ENCODE measurements at places on chromosomes 2 and 18. TPM values are rescaled to one million over a fixed set of nuclear protein-coding genes. Genes with fewer than 3 reads are reported as not detected.

DNA sequence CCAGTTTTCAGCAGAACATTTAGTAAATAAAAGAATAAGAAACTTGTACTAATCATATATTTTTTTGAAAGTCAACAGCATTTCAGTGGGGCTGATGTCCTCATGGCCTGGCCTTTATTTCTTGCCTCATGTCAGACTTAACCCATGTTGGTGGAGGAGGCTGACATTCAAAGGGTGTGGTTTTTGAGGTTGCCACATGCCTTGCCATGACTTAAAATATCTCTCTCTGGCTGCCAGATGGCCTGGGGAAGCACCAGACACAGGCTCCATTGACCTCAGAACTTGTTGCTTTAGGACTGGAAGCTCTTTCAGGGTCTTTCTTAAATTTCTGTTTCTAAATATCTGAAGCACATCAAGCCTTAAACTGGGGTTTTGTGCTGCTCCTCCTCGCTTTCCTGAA, 32.5 kb upstream of the CD28 start:
- no peak for DNase-seq

- no peak for DNase-seq
Measured at GRCh38 chr18:45081566-45082181, 401.0 kb downstream of the SETBP1 start.

GRCh38 chr2:237666606-237667005, 39.2 kb downstream of the LRRFIP1 start:
- DNase-seq, result no peak

- no peak for DNase-seq
Measured at GRCh38 chr2:54099370-54099769, 16.0 kb upstream of the ACYP2 start.

DNA sequence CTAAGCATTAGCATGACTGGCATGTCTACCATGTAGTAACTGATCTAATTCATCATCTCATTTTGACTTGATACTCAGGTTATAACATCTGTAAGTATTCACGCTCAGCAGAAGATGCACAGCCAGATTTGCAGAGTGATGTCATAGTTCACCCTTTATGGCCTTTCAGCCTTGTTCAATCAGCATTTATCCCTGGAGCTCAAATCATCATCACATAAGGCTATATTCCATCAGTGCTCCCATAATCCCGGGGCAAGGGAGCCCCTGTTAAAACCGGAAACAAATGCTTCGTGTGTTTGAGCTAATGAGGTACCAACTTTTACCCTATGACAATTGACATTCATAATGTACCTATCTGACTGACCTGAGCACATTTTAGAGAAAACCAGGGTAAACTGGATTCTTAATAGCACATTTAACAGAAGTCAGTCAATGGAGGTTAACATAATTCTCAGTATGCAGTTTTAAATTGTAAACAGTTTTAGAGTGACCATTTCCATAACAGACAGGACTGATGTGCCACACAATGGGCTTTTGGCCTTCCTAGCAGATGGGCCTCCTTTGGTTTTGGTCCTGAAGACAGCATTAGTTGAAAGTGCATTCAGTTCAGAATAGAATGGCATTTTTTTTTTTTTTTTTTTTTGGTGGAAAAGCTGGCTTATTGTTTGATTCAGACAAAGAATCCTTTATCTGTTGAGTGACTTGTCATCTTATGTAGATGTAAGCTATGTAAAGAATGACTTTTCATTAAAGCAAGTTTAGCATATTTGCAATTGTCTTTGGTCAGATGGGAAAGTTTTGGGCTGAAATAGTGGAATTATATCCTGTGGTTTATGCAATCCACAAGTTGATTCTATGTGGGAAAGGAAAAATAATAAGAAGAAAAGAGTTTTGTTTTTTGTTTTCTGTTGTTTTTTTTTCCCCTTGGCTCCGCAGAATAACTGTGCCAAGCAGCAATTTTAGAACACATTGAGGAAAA, 866.0 kb upstream of the ACVR2A start:
- DNase-seq, result no peak

DNA sequence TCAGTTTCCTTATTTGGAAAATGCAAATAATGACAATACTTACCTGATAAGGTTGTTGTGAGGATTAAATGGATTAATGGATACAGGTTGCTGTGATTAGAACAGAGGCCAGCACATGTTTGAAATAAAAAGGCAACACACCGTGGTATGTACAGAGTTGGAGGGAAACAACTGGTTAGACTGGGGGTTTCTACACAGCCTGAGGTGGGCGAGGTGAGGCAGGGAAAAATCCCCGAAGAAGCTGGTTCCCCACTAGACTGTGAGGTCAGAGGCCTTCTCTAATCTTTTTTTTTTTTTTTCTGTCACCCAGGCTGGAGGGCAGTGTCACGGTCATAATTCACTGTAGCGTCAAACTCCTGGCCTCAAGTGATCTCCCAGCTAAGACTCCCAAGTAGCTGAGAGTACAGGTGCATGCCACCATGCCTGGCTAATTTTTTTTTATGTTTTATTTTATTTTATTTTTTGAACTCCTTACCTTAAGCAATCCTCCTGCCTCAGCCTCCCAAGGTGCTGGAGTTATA, 1.2 kb upstream of the E2F6 start:
- peak; percentile 41 for DNase-seq

GRCh38 chr2:119419065-119419464, 12.6 kb upstream of the TMEM37 start:
- no peak for DNase-seq

DNA sequence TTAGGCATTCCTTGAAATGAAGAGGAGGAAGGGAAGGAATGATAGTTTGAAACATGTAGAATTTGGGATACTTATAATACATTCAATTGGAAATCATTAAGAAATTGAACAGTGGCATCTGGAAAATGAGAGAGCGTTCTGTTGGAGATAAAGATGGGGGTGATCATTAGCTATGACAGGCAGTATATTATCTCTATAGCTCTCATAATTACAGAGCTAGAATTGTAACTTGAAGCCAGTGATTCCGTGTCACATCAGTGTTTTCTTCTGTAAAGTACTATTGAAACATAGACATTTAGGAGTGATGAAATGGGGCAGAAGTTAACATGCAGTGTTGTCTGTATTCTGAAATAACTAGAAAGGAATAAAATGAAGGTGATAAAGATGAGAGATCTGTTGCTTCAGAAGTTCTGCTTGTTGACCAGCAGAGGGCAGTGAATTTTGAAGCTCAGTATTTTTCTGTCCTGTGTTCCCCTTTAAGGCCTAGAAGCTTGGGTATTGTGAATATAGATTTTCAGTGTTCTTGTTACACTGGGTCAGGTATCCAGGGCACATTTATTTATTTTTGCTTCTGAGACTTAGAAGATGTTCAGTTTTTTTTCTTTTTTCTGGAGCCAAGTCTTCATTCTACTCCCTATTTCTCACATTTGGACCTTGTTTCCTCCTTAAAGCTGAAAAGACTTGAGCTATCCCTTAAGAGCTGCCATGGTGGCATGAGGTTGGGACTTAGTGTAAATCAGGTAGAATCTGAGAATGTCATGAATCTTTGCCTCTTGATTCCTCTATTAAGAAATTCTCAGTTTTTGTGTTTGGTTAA, 157.4 kb downstream of the TAF4B start:
- DNase-seq, result no peak

DNA sequence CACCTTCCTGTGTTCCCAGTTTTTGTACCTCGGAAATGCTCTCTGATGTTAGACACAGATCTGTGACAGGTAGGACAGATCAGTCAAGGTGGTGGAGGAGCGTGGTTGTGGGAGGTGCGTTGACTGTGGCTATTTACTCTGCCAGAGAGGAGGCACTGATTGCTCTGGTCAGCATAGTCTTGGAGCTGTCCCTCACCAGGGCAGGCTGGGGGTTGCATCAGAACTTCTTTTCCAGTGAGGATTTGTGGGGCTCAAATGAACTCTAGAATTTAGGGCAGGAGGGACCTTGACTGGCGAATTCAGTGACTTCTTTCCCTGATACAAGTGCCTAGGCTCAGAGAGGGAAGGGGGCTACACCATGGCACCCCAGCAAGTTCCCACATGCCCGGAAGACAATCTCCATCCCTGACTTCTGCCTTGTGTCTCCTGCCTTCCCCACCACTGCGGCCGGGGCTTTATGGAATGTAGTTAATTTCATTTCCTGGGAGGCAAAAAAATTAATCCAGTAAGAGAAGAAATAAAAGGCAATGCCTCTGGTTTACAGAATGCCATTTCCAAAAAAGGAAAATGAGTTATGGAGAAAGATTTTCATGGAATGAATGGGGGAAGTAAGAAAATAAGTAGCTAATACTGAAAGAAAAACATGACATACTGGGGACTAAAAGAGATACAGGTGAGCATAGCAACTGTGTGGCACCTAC, 26.1 kb downstream of the NIFK start:
- peak; percentile 38 for DNase-seq

DNA sequence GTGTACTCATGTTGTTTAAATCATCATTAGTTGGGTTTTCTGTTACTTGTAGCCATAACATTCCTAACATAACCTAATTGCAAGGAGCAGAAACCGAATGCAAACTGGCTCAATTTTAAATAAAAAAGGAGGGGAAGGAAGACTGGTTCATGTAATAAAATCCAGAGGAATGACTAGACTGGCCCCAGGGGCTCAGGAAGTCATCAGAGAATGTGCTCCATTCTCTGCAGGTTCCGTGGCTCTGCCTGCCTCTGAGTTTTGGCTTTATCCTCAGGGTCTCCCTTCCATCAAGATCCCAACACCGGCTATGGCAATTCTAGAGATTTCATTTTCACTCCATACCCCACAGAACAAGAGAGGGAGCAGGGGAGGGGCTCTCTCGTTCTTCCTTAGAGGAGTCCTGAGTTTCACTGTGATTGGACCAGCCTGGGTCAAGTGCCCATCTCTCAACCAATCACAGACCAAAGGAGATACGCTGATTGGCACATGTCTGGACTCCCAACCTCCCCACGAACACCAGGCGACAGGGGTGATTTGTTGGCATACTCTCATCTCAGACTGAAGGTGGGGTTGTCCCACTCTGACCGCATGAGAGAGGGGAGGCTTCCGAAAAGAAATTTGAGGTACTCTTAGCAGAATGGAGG, 64.8 kb downstream of the NPPC start:
- DNase-seq, result no peak

DNA sequence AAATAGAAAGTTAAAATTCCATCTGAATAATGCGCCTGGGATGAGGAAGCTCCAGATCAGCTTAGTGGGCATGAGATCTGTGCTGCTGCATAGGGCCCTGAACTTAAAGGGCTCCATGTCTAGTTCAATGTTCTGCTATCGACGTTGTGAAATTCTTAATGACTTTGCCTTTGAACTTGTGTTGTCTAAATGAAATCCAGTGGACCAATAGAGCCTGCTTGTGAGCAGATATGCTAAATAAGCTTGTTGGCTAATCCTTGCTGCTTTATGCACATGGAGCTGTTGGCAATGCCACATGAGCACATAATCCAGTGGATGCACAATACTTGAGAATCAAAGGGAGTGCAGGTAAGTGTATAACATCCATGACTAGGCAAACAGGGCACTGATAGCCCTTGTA, 228.6 kb downstream of the TNS1 start:
- DNase-seq, result no peak

- no peak for DNase-seq
Measured at GRCh38 chr2:26887151-26887550, 39.2 kb downstream of the DPYSL5 start.

- DNase-seq, result no peak
Measured at GRCh38 chr2:159908623-159909022, 110.6 kb upstream of the CD302 start.

VIT gene
- total RNA-seq, result 36.2 TPM

EXOC6B gene
- total RNA-seq, result 48.2 TPM

OBSL1 gene
- total RNA-seq, result 40.7 TPM

LRP1B gene
- 0.48 TPM for total RNA-seq
